HEK293T (cell line): ENCODE measurements at places on chromosomes 2 and 18.
A peak's percentile ranks its signal among the peaks of the same experiment; 100 is the strongest.

- no peak for DNase-seq
These were observed 34.2 kb upstream of the ZNF804A start for GRCh38 chr2:184564092-184564491.

GRCh38 chr2:8239531-8240088 lies 442.2 kb upstream of the ID2 start:
- no peak for DNase-seq

DNA sequence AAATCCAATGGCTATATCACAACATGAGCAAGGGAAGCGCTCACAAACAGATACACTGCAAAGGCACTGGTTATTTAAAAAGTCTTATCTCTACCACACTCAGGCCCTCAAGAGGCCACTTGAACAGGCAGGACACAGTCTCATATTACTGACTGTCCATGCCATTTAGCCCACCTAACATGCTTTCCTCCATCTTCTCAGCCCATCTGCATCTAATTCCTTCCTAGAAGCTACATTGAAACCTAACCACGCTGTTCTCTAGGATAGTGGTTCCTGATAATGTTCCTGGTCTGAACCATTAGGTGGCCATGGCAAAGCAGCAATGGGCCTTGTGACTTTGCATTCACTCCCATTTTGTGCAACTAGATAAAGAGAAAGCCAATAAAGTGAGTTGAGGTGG lies 22.5 kb upstream of the NEB start:
- no peak for DNase-seq

DNA sequence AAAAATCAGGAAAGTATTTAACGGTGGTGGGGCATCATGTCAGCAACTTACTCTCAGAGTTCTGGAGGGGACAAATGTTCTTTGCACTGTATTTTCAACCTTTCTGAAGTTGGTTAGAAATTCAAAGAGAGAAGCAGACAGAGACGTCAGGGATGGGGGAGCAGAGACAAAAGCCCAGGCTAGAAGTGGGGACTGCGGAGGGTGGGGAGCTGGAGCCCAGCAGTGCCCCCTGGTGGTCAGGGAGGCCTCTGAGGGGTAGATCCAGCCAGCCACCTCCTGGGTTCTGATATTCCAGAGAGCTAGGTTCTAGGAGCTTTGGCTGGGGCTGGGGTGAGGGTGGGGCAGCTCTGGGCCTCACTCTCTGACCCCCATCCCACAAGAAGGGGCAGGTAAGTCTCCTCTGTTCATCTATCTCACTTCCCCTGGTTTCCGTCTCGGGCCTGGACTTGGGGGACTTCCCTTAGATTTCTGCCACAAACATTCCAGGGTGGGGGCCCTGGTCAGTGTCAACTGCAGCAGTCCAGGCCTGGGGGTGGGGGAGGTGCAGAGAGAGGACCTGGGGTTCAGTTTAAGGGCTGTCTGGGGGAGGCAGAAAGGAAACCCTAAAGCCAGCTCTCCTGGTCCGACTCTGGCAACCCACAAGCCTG lies 8.9 kb downstream of the TNS1 start:
- DNase-seq, result peak; percentile 77

DNA sequence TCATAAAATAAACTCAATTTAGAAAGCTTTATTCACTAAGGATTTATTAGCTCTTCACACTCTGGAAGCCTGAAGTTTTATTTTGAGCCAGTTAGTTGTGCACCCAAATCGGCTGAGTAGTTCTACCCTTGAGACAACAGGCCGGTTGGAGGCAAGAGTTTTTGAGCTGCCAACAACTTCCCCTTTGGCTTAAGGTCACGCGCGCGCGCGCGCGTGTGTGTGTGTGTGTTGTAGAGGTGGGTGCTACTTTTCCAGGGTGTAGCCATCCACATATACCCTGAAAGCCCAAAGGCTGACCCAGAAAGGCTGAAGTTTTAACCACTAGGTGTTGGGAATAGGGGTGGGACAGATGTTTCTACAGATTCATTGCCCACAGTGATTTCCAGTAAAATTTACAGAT lies 150.2 kb upstream of the LHCGR start:
- no peak for DNase-seq

DNA sequence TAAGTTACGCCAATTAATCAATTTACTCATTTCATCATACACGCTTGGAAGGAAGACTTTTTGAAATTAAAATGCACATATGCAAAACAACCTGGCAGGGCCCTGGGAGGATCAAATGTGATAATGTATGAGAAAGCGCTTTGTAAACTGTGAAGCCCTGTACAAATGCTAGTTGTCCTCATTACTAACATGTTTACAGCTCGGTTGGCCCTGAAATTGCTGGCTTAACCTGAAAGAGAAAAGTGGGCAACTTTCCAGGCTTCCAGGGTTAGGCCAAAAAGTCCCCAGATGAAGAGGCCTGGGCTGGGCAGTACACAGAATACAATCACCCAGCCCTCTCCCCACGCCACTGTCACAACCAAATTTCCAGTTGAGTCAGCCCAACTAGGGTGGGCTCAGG lies 60.2 kb downstream of the DNMT3A start:
- no peak for DNase-seq

DNA sequence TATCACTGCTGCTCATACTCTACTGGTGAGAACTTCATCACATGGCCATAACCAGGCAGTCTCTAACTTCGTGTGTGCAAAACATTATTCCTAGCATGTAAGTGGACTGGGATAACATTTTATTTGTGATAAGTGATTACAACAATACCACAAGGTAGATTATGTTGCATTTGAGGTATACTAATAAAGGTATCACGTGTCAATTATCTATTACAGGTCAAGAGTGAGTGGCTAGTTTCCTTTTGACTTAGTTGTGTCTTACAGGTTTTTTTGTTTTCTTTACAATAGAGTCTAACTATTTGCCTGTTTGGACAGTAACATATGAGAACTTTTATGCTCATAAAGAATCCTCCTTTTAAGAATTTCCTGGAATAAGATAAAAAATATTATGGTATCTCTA lies 67.2 kb upstream of the DSC1 start:
- no peak for DNase-seq

- DNase-seq, result no peak
These were observed 1.3 kb downstream of the MAPRE2 start for GRCh38 chr18:35042389-35043071.

DNA sequence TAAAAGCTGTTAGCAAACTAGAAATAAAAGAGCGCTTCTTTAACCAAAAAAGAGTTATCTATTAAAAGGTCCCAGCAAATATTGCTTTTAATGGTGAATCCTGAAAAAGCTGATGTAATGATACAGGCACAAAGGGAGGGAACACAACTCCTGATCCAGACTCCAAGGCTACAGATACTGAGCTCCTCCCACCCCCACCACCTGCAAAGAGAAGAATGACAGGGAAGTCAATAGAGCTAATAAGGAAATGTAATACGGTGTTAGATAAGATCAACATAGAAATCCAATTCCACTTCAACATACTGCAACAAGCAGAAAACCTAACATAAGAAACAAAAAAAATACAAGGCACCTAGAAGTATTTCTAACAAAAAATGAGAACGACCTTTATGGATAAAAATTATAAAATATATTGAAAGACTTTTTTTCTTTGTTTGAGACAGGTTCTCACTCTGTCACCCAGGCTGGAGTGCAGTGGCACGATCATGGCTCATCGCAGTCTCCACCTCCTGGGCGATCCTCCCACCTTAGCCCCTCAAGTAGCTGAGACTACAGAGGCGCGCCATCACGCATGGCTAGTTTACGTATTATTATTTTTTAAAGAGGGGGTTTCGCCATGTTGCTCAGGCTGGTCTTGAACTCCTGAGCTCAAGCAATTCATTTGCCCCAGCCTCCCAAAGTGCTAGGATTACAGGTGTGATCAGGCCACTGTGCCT lies 192.2 kb downstream of the HDAC4 start:
- no peak for DNase-seq

DNA sequence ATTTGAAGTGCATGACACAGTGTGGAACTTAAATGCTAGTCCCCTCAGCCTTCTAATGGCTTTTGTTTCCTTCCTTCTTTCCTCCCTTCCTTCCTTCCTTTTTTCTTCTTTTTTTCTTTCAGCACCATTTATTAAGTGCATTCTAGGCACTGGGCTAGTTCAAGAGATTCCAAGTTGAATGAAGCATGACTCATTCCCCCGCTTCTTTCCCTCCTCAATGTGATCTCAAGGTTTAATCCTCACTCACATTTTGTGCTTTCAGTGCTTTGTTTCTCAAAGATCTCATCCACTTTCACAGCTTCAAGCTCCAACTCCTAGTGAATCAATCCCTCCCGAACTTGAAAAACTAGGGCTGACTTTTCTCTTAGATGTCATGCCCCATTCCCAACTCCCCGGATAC lies 90.1 kb downstream of the LBH start:
- no peak for DNase-seq

DNA sequence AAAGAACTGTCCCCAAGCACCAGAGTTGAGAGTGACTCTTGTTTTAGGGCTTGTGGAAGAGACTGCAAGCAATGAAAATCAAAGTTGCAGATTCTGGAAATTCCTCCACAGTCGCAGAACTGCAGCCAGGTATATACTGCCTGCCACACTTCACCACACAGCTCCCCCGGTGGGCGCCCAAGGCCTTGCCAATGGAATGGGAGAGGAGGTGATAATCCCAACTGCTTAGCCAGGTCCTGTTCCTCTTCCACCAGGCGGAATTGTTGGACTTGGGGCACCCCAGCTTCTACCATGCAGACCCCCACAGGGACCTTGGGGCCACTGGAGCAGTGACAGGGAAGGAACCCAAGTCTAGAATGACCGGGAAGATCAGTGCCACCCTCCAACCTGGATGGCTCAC lies 4.8 kb upstream of the PDIA6 start:
- DNase-seq, result peak; percentile 47

GRCh38 chr2:166550923-166551322 lies 56.9 kb upstream of the SCN7A start:
- no peak for DNase-seq

DNA sequence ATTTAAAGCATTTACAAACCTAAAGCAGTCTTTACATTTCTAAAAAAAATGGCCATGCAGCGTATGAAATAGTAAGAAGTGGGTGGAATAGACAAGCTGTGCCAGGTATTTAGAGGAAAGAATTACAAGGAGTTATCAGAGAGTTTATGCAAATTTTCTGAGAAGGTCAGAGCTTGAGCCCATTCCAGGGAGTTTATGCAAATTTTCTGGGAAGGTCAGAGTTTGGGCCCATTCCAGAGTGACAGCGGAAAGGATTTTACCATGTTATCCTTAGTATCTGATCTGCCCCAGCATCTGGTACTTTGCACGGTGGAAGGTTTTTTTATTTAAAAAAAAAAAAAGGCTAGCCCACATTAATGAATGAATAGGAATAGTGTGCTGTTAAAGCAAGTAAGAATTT lies 1.4 kb upstream of the DOK6 start:
- DNase-seq, result no peak

DNA sequence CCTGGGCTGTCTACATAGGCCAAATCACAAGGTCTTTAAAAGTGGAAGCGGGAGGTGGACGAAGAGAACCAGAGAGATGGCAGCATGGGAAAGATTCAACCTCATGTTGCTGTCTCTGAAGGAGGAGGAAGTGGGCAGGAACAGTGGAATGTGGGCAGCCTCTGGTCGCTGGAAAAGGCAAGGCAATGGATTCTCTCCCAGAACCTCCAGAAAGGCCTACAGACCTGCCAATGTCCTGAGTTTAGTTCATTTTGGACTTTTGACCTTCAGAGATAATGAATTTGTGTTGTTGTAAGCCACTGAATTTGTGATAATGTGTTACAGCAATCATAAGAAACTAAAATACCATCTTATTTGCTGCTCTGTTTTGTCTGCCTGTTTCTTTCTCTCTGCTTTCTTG lies 122.5 kb downstream of the RNF152 start:
- no peak for DNase-seq

- no peak for DNase-seq
These were observed 28.0 kb downstream of the STAT4 start for GRCh38 chr2:191122638-191123294.

DNA sequence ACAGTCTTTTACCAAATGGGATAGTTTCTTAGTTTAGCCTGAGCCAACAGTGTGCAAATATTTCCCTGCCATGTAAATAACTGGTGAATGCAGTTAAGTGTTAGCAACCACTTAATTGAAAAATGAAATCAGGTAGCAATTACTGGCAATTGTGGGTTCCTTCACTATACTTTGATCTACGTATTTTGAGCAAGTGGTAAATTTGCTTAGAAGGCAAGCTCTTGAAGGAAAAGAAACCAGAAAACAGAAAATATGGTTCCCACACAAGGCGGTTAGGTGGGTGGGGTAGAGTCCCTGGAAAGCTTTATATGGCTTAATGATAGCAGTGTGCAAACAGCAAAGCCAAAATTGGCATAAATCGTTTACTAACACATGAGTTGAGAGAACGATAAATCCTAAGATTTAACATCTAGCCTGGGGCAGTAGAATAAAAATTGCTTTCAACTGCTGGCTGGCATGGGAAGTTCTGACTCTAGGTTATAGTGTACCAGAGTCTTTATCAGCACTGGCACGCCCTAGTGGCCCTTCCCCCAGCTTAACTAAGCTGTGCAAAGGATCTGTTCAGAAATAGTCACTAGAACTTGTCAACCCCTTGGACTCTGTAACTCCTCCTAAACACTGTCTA lies 17.0 kb downstream of the SLC9A2 start:
- DNase-seq, result no peak

DNA sequence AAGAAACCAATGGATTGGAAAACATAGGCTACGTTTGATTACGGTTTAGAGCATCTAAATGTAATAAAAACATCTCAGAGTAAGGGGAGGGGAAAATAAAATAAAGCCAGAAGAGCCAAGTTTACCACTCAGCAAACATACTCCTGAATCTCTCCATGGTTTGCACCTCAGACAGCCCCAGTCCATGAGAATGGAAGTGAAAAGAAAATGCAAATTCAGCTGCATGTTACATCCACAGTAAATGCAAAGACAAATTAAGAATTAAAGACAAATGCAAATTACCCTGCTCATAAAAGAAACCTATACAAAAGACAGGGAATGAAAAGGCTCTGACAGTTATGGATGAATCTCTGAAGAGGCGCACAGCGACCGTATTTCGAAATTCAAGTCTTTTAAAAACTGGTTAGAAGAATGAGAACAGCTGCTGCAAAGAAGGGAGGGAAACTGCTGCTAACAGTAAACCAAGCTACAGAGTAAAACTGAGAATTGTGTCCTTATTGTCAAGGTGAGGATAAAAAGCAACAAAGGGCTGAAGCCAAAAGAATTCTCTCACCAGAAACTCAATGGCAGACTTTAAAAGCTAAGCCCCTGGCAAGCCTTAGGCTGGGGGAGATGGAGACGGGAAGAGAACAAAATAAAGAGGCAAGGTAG lies 197.9 kb upstream of the ACVR2A start:
- no peak for DNase-seq

DNA sequence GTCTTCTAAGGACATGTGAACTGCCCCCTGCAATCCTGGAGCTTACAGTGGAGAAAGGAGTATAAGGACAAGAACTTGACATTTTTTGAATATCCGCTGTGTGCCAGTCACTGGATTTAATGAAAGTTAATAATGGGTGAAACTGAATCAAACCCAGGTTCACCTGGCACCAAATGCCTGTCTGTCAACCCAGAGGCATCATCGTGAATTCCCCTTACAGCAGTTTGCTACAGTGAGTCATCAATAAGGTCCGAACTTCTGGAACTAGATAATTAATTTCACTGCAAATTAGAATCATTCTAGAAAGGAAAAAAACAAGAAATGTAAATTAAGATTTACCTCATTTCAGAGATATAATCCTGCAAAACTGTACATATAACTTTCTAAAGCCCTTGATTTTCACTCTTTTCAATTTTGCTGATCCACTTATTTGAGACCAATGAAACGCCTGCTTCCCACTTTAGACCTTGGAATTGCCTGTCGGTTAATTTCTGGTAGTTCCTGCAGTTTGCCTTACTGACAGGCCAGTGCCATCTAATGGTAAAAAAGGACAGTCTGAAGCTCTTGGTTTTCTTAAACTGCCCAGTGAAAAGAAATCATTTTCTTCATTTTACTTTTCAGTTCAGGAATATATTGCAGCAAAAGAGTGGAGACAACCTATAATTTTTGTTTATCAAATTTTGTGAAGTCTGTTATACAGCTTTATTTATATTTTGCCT lies 8.2 kb downstream of the DSG2 start:
- no peak for DNase-seq
